GM23248 (cell line): ENCODE measurements at places on chromosomes 12 and 14. TPM values are rescaled to one million over a fixed set of nuclear protein-coding genes. Genes with fewer than 3 reads are reported as not detected.

Gene KLHDC1
- polyA plus RNA-seq: 3.0 and 4.1 TPM in 2 replicates

- DNase-seq: peak; percentile 73
- no peaks in the 10 kb centered on the region for H3K36me3 ChIP-seq
- H3K4me3 ChIP-seq: 0 out of 2 replicates have a peak overlapping the region, but pooled peaks have one; percentile 14
- H3K4me1 ChIP-seq: 0 out of 2 replicates have a peak, but pooled peaks cover 4% of the 10 kb centered on the region
- H3K27me3 ChIP-seq: no peaks in the 10 kb centered on the region
Observed at GRCh38 chr12:115660211-115660805, 617.2 kb downstream of the MED13L start.

GRCh38 chr12:2804393-2805142 lies 7.9 kb upstream of the ITFG2 start:
- no peaks in the 10 kb centered on the region for H3K4me1 ChIP-seq
- DNase-seq: peak; percentile 55
- peaks cover 11% of the 10 kb centered on the region for H3K36me3 ChIP-seq
- H3K4me3 ChIP-seq: no peak overlapping the region
- H3K27ac ChIP-seq: no peak overlapping the region
- no peaks in the 10 kb centered on the region for H3K27me3 ChIP-seq

DNA sequence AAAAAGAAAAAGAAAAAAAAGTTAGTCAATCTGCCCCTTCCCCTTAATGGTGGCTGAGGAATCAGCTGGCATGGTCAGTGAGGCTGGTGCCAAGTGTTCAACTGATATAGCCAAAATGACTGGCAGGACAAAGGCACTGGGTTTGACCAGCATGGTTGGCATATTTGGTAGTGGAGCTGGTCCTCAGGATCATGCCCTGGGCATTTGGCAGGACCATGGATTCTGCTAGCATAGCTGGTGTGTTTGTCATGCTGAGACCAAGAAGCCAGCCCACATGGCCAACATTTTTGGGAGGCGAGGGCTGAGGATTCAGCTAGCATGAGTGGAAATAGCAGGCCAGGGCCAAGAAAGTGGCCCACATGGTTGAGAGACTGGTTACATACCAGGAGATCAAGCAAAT lies 136.5 kb downstream of the FBXL14 start:
- H3K4me1 ChIP-seq: peaks cover 27% of the 10 kb centered on the region
- peak overlapping the region; percentile 56 for H3K27ac ChIP-seq
- peak; percentile 98 for DNase-seq

Gene NPAS3
- polyA plus RNA-seq: not detected in 2 replicates

- peak; percentile 37 for DNase-seq
- no peaks in the 10 kb centered on the region for H3K27me3 ChIP-seq
- H3K4me1 ChIP-seq: no peaks in the 10 kb centered on the region
- no peak overlapping the region for H3K4me3 ChIP-seq
- no peaks in the 10 kb centered on the region for H3K36me3 ChIP-seq
- H3K27ac ChIP-seq: no peak overlapping the region
Observed at GRCh38 chr14:93803408-93804318, 15.4 kb upstream of the PRIMA1 start.
